ENCODE measurements at places on chromosomes 3 and 15.

GRCh38 chr15:42402455-42403205 is 43.3 kb downstream of the CAPN3 start:
- no peak for DNase-seq

DNA sequence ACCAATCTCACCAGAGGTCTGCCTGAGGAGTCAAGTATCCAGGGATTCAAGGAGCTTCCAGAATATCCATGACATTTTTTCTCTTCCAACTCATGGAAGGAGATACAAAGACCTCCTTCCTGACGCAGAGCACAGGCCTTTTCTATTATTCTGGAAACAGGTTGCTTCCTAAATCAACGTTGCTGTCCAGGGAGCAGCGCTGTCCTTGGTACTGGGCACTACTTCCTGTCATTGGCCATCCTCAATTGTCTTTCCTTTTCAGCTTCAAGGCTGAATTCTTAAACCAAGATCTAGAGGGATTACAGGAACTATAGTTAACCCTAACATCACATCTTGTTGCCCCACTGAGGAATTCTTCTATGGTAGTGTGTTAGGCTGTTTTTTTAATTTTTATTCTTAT is 50.4 kb upstream of the TBC1D21 start:
- DNase-seq, result no peak

DNA sequence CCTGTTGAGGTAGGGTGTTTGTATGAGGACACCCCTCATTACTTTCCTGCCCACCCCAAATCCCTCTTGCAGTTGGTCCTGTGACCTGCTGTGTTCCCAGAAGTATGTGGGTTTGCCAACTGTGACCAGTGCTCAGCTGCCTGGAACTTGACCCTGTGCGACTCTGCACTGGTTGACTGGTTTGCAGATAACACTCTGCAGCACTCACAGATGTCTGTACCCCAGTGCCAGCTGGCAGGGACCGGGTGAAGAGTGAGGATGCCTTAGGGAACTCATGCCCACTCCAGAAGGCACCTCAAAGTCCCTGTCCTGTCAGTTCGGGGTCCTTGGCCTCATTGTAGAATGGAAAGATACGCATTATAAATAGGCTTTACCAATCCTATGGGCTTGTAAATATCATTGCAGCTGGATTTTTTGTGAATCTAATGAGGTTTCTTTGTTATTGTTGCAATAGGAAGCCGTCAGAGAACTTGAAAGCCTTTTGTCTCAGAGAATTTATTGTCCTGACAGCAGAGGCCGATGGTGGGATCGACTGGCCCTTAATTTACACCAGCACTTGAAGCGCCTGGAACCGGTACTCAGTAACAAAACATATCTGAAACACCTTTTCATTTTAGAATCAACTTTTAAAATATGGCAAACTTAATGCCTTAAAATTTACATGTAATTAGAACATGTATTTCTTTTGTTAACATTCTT is 18.2 kb downstream of the FAN1 start:
- DNase-seq, result no peak

DNA sequence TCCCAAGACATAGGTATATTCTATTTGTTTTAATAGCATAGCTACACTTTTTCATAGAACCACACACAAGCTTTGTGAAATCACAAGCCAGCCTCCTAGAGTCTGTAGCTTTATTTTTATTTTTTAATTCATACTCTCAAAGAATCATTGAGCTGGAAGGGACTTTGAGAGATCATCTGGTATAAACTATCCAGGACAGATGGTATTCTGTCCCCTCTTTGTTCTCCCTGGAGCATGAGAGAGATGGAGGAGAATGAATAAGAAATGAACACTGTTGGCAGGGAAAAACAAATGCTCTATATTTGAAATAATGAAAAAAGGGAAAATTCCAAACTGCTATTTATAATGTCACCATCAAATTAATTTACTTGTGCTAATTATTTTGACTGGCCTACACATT is 338.7 kb upstream of the IL12A start:
- peak; percentile 54 for DNase-seq

- peak; percentile 8 for DNase-seq
Measured at GRCh38 chr3:54951405-54951804, 23.5 kb upstream of the LRTM1 start.

GRCh38 chr15:57708047-57708446 is 1.5 kb downstream of the POLR2M start:
- no peak for DNase-seq

GRCh38 chr3:59580996-59581395 is 531.2 kb upstream of the CFAP20DC start:
- DNase-seq, result no peak

DNA sequence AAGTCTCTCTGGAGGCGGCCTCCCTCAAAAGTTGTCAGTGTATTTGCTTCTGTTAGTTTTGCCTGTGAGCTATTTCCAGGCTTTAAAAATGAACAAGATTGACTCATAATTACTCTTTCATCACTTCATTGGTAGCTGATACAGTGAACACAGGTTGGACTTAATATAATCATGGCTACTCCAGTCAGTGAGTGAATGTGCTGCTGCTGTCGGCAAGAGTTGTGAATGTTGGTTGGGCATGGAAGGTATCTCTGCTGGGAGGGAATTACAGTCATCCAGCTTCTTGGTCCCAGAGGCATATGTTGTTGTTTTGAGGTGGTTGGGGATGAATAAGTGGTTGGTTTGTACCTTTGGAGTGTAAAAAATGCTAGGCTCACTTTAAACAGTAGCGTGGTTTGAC is 11.5 kb downstream of the TCF12 start:
- DNase-seq, result no peak

- no peak for DNase-seq
Measured at GRCh38 chr15:99732124-99732750, 1.0 kb downstream of the LYSMD4 start.

All from NCI-H446 treated with DMSO at 0.1 percent for 48 hours (cell line).